HCEC 1CT (cell line): ENCODE measurements at places on chromosomes 13 and 19.

GRCh38 chr13:36796052-36796451, 23.0 kb upstream of the RFXAP start:
- no peak for DNase-seq

DNA sequence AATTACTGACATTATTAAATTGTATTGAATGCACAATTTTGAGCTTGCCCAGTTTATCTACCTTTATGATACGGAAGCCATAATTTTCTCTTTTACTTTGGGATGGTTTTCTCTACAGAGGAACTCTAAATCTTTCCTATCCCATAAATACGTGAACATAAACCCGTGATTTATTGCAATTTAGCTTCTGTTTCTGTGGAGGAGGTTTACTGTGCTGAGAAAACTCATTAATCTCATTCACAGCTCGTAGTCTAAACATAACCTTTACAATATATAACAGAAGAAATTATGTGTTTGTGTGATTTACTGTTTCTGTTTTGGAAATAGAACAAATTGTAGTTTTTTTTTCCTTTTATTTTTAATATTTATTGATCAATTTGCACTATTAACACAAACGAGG, 207.1 kb upstream of the PCDH9 start:
- DNase-seq, result no peak

GRCh38 chr19:18373892-18374629, 11.9 kb upstream of the GDF15 start:
- peak; percentile 99 for DNase-seq

DNA sequence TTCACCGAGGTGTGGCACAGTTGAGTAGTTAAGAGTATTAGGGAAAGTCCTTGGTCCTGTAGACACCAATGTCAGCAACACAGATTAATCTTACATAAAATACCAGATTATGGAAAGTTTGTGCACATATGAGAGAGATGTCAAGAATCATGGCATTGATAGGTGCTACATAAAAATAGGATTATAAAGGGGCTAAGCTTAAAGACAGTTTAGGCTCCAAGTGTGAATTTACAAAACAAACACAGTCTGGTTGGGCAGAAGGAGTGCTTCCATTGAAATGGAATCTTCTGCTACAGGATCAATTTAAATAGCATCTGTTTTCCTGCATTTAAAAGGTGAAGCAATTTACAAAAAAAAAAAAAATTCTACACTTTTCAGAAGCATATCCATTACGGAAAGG, 292.9 kb downstream of the DNAJC15 start:
- no peak for DNase-seq

- no peak for DNase-seq
Observed at GRCh38 chr13:84137292-84137691, 255.0 kb upstream of the SLITRK1 start.

- no peak for DNase-seq
Observed at GRCh38 chr13:113061271-113061625, 44.3 kb upstream of the F7 start.

DNA sequence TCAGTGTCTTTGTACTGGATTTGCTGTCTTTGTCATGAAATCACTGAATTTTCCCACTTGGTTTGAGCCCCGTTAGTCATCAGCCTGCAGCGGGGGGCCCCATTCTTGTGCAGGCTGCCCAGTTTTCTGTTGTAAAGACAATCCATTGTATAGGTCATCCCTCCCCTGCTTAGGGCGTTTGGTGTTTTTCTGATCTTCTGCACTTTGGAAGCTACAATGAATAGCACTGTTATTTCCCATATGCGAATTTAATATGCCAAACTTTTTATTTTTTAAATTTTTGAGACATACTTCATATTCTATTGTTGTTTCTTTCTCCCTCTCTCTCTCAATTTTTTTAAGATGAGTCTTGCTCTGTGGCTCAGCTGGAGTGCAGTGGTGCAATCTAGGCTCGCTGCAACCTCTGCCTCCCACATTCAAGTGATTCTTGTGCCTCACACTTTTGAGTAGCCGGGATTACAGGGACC, 9.0 kb downstream of the SLC27A1 start:
- DNase-seq, result peak; percentile 74

- no peak for DNase-seq
Observed at GRCh38 chr19:41735071-41735600, 20.2 kb upstream of the CEACAM6 start.

- DNase-seq, result peak; percentile 48
Observed at GRCh38 chr13:101527130-101527529, 74.7 kb downstream of the ITGBL1 start.

- DNase-seq, result no peak
Observed at GRCh38 chr13:105902396-105902795, 633.1 kb downstream of the EFNB2 start.

GRCh38 chr19:28377077-28377476, 835.9 kb downstream of the UQCRFS1 start:
- DNase-seq, result no peak

GRCh38 chr19:55032170-55032800, 5.8 kb downstream of the GP6 start:
- DNase-seq, result no peak

DNA sequence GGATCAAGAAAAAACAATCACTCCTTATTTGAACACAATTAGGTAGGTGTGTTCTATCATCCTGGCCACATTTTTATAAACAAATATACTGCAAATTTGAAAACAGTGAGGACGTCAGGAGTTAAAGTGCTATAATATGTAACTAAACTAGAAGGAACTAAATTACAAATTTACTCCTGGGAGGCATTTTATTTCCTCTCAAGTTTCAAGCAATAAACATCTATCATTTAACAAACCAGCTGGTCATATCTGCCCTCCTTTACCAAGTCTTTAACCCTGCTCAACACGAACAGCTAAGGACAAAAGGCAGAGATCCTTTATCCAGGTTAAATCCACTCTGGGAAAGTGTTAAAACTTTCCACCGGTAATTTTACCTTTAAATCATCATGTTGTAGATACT, 26.5 kb downstream of the ANKRD10 start:
- no peak for DNase-seq

DNA sequence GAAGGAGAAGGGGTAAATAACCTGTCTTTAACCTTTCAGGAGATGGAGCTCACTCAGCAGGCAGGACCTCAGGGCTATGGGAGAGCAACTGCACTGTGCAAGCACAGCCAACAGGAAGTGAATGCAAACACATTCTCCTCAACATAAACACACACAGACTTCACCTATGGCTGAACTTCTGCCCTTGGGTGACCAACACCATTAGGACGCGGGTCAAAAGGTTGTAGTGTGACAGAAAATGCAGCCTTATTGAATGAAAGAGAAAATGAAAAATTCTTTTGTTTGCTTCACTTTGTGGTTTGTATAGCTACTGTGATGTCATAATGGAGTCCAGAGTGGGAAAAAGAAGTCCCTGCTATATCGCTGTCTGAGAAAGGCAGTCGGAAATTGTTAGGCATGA, 323.0 kb downstream of the NDFIP2 start:
- DNase-seq, result no peak

GRCh38 chr19:478236-478903, 17.5 kb upstream of the SHC2 start:
- no peak for DNase-seq

- no peak for DNase-seq
Observed at GRCh38 chr13:55432814-55433213, 1707.9 kb upstream of the PRR20A start.

DNA sequence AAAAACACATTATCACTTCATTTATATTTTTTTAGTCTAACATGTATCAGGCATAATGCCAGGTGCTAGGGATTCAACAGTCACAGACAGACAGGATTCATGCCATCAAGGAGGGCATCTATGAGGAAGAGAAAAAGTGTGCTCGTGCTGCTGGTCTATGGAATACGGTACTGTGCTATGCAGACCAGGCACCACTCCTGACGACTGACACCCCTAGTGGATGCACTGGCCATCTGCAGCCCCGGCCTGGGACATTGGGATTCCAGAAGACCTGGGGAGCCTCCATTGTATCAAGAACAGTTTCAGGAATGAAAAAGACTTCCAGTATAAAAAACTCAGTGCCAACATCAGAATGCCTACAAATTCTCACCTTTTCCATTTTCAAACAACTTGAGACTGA, 94.0 kb downstream of the KLF12 start:
- peak; percentile 45 for DNase-seq

DNA sequence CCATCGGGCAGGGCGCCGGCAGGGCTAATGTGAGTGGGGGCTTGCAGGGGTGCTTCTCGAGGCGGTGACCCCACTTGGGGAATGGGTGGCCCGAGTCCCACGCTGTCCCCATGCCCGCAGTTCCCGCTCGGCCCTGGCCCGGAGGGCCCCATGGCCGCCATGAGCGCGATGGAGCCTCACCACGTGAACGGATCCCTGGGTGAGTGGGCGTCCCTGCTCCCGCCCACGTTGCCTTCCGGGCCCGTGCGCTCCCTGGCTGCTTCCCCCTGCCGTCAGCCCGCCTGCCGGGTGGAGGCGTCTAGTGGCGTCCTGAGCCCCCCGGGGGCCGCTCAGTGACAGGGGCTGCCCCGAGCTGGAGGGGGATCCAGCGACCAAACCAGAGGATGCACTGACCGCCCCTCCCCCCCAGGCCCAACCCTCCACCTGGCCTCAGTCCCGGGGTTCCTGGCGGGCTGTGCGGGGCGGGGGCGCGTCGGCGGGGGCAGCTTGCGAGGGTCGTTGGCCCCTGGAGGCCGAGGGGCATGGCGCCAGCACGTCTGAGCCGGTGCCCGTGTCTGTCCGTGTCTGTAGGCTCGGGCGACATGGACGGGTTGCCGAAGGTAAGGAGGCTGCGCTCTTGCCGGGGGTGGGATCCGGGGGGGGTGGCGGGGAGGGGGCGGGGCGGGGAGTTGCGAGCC, 4.8 kb downstream of the ISYNA1 start:
- no peak for DNase-seq

DNA sequence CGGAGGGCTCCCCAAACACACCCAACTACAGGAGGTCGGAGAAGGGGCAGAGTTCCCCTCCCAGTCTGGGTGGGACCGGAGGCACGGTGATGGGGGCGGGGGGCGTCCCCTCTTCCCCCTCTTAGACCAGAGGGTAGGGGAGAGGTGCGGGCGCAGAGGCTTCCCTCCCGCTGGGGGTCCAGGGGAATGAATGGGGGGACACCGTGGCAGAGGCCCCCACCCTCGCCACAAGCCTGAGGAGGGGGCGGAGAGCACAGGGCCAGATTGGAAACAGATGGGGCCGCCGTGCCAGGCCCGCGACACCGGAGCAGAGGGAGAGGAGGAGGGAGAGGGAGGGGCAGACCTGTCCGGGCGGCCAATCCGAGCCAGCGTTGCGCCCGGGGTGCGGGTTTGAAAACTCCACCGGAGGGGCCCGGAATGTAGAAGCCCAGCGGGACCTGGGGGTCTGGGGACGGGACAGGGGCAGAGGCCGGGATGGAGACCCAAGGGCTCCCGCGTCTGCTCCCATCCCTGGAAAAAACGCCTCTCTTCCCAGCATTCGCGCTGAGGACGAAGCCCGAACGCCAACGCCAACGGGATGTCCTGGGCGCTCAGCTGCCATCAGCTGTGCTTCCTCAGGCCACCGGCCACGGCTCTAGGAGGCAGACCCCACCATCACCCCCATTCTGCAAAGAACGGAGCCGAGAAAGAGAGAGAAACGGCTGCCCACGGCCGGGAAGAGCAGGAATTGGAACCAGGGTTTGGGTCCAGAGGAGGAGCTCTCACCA, 46.8 kb downstream of the PTPRS start:
- DNase-seq, result no peak

- DNase-seq, result no peak
Observed at GRCh38 chr13:43094901-43095300, 71.5 kb downstream of the DNAJC15 start.

DNA sequence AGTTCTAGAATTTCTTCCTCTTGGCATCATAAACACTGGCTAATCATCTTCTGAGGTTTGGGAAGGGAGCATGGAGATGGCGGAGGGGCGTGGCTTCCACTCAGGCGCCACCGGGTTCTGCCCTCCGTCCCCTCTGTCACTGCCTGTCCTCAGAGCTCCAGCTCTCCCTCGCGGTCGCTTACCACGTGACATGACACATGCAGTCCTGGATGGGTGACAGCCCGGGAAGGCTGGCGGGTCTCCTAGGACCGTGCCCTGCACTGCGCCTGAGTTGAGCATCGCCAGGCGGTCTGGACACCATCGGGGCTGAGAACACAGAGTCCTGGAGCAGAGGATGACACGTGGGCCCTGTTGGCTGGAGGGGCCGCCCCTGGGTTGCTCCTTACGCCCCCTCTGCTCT, 123.3 kb downstream of the RAB20 start:
- no peak for DNase-seq

DNA sequence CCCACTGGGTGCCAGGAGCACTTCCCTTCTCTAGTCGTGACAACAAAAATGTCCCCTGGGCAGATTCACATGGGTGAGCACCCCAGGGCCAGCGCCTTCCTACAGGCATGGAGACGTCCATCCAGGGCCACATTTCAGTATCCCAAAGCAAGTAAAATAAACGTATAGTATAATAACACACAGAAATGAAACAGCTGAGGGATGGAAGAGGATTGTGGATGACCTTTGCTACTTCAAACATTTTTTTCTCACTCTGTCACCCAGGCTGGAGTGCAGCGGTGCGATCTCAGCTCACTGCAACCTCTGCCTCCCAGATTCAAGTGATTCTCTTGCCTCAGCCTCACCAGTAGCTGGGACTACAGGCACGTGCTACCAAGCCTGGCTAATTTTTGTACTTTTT, 28.2 kb downstream of the CILP2 start:
- peak; percentile 37 for DNase-seq

GRCh38 chr19:19385896-19386869, 19.3 kb upstream of the GATAD2A start:
- DNase-seq, result no peak

DNA sequence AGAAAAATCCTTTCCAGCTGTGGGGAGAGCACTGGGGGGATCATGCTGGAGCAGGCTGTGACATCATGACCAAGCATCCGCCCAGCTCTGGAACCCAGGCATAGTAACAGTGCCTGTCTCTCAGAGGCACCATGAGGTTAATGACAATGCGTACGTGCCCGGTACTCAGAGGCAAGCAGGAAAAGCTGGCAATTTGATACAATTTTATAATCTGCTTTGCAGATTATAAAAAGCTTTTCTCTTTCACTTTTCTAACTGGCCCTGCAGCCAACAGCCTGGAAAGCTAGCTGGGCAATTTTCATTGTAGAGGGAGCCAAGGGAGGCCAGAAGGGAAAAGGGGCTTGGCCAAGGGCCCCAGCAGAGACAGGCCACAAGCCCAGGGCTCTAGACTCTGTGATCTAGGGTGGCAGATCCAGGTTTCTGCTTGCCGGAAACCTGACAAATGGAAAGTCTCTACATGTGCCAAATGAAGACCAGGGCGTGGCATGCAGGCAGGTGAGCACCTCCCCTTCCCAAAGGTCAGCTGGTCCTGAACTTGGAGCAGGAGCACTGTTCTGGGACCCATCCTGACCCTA, 22.7 kb downstream of the VRK3 start:
- DNase-seq, result no peak

GRCh38 chr13:102316732-102317131, 85.1 kb downstream of the FGF14 start:
- no peak for DNase-seq
